ENCODE measurements at places on chromosomes 1 and 21.

DNA sequence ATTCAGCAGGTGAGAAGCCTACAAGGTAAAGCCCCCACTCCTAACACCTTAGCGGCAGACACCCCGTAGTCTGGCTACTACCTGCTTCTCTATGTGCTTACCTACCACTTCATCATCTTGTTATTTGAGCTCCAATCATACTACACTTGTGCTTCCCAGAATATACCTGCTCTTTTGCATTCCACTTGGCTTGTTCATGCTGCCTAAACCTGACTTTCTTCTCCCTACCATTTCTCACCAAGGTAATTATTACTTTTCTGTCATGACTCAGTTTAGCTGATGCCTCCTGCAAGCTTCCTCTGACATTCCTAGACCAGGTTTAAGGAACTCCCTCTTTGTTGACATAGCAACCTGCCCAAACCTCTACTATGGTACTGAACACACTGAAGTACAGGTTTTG is 495.6 kb upstream of the C1orf87 start:
- DNase-seq, result no peak

GRCh38 chr1:114100148-114100547 is 53.5 kb downstream of the SYT6 start:
- DNase-seq, result peak; percentile 32

DNA sequence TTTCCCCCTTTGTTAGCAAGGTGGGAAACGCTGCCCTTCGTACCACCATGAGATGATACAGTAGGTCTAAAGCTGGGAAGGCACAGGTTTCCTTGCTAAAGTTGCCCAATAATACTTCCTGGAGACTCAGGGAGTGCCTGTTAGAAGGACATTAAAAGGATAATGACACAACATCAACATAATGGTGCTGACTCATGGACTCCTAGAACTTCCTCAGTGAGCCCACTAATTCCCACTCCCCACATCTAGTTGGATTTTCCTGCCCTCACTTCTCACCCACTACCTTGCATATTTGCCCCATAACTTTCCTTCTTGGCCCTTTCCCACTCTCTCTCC is 17.5 kb downstream of the CFAP45 start:
- no peak for DNase-seq

GRCh38 chr1:193581341-193581740 is 394.9 kb upstream of the B3GALT2 start:
- no peak for DNase-seq

- DNase-seq, result no peak
These were observed 32.8 kb upstream of the DNASE2B start for GRCh38 chr1:84365225-84366221.

GRCh38 chr1:235021815-235022214 is 106.8 kb downstream of the TOMM20 start:
- DNase-seq, result no peak

- no peak for DNase-seq
These were observed 22.0 kb downstream of the IVNS1ABP start for GRCh38 chr1:185295091-185295490.

- DNase-seq, result no peak
These were observed 52.7 kb upstream of the IVNS1ABP start for GRCh38 chr1:185369786-185370185.

- DNase-seq, result no peak
These were observed 26.6 kb downstream of the PROK1 start for GRCh38 chr1:110477445-110477957.

DNA sequence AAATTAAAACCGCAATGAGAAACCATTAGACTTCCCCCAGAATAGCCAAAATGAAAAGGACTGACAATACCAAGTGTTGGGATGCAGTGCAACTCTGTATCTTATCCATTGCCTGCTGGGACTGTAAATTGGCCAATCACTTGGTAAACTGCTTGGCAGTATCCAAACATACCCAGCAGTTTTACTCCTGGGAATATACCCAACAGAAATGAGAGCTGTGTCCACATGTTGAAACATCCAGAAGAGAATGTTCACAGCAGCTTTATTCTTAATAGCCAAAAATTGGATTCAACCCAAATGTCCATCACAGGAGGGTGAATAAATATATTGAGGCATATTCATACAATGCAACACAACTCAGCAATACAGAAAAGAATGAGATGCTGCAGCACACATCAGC is 13.7 kb upstream of the FAM20B start:
- no peak for DNase-seq

GRCh38 chr1:153568367-153569099 is 2.9 kb upstream of the S100A2 start:
- DNase-seq, result peak; percentile 92

- no peak for DNase-seq
These were observed 59.9 kb upstream of the CDC42BPA start for GRCh38 chr1:227378181-227378580.

- no peak for DNase-seq
These were observed 30.7 kb downstream of the EVI5 start for GRCh38 chr1:92754000-92754718.

Measured in NCI-H2171 treated with DMSO at 0.1 percent for 48 hours (cell line).